HFFc6 (cell line): ENCODE measurements at places on chromosomes 4 and X. TPM values are rescaled to one million over a fixed set of nuclear protein-coding genes. Genes with fewer than 3 reads are reported as not detected.

The APELA gene
- total RNA-seq: not detected in 3 replicates

The SHROOM3 gene
- total RNA-seq: 39.1 and 93.6 TPM in 2 replicates

DNA sequence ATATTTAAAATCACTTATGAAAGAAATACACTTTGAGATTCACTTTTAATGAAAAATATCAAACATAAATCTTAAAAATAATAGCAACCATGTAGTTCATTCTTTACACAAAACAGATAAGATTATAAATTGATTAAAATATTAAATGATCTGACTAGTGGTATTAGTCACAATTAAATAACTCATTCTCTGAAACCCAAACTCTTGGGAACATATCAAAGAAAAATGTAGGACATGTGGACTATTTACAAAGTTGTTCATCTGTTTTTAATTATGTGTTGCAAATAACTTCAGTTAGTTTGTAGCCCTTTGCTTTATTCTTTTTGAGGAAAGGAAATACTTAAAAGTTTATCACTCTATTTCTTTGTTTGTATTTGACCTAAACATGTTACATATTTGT lies 9.5 kb upstream of the GUCY1A1 start:
- H3K4me3 ChIP-seq: no peak overlapping the region
- no peaks in the 10 kb centered on the region for H3K36me3 ChIP-seq
- peaks cover 2% of the 10 kb centered on the region; the same call in 1 of the 2 replicates for H3K27me3 ChIP-seq
- DNase-seq: no peak

- H3K4me1 ChIP-seq: peaks cover 35% of the 10 kb centered on the region
- DNase-seq: peak; percentile 39
- H3K27me3 ChIP-seq: no peaks in the 10 kb centered on the region
- peak overlapping the region; percentile 15; the same call in 1 of the 2 replicates for H3K27ac ChIP-seq
These were observed 19.9 kb upstream of the PCDH10 start for GRCh38 chr4:133129237-133129636.

- H3K27me3 ChIP-seq: peaks cover 2% of the 10 kb centered on the region; the same call in 1 of the 2 replicates
- no peak overlapping the region for H3K27ac ChIP-seq
- H3K4me1 ChIP-seq: peaks cover 57% of the 10 kb centered on the region
- H3K4me3 ChIP-seq: no peak overlapping the region
These were observed 116.2 kb upstream of the PCDH18 start for GRCh38 chr4:137648531-137648930.
